ENCODE measurements at places on chromosomes 2 and 18. TPM values are rescaled to one million over a fixed set of nuclear protein-coding genes. Genes with fewer than 3 reads are reported as not detected.

DNA sequence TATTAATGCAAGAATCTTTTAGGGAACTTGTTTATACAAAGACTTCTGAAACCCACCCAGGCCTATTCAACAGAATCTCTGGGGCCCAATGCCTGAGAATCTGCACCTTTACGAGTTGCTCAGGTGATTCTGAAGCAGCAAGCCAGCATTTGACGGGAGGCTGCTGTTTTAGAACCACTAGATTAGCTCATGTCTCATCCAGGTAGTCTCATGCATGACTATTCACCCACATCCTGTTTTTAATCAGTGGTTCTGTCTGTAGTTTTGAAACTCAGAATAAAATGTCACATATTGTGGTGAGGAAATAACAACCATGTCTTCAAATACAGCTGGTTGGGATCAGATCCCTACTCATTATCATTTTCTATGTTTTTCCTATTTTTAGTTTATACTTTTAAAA lies 39.5 kb downstream of the CYTIP start:
- no peaks in the 10 kb centered on the region for H3K4me1 ChIP-seq
- no peak overlapping the region for H3K4me3 ChIP-seq
- no peaks in the 10 kb centered on the region for H3K36me3 ChIP-seq
- no peak overlapping the region for H3K27ac ChIP-seq

DNA sequence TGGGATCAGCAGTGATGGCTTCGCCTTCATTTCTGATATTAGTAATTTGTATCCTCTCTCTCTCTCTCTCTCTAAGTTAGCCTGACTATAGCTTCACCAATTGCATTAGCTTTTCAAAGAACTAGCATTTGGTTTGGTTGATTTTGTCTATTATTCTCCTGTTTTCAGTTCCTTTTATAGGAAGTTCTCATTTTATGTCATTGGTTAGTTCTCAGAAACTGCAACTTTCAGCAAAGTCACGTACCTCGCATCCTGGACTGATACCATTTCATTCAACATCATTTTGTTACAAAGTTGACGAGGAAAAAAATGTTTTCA lies 450.8 kb downstream of the EIPR1 start:
- peaks cover 2% of the 10 kb centered on the region for H3K36me3 ChIP-seq
- H3K4me1 ChIP-seq = peaks cover 20% of the 10 kb centered on the region
- DNase-seq = no peak
- H3K27me3 ChIP-seq = no peaks in the 10 kb centered on the region

- peaks cover 28% of the 10 kb centered on the region for H3K36me3 ChIP-seq
- no peaks in the 10 kb centered on the region for H3K27me3 ChIP-seq
- H3K4me3 ChIP-seq = peak overlapping the region; percentile 90
Measured at GRCh38 chr2:101002562-101003277, 631 bp downstream of the RPL31 start.

- peak overlapping the region; percentile 49 for H3K27ac ChIP-seq
- H3K36me3 ChIP-seq = no peaks in the 10 kb centered on the region
- no peak overlapping the region for H3K4me3 ChIP-seq
- peaks cover 86% of the 10 kb centered on the region for H3K4me1 ChIP-seq
- H3K27me3 ChIP-seq = no peaks in the 10 kb centered on the region
- DNase-seq = no peak
Measured at GRCh38 chr2:168528469-168528868, 72.4 kb downstream of the CERS6 start.

DNA sequence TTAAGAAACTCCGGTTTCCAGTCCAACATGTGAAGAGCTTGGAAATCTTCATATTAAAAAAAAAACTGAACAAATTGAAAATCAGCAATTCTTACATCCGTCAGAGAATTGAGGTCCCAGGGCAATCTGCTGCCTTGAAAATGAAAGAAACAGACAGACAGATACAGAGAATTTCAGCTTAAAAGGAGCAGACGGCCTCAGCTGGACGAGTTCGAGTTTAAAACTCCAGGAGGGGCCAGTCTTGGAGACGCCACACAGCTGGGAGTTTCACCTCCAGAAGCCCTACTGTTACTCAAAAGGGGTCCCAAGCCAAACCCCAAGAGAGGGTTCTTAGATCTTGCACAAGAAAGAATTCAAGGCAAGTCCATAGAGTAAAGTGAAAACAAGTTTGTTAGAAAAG lies 226.5 kb upstream of the ARL4C start:
- H3K27me3 ChIP-seq = no peaks in the 10 kb centered on the region
- H3K4me3 ChIP-seq = no peak overlapping the region
- H3K36me3 ChIP-seq = no peaks in the 10 kb centered on the region
- no peak overlapping the region for H3K27ac ChIP-seq
- H3K4me1 ChIP-seq = peaks cover 11% of the 10 kb centered on the region
- no peak for DNase-seq

- H3K36me3 ChIP-seq = peaks cover 1% of the 10 kb centered on the region
- no peaks in the 10 kb centered on the region for H3K27me3 ChIP-seq
- no peak for DNase-seq
Measured at GRCh38 chr2:239324456-239324855, 76.4 kb downstream of the HDAC4 start.

GRCh38 chr18:8478166-8478967 lies 130.9 kb upstream of the RAB12 start:
- H3K4me3 ChIP-seq = no peak overlapping the region
- H3K4me1 ChIP-seq = no peaks in the 10 kb centered on the region
- no peaks in the 10 kb centered on the region for H3K36me3 ChIP-seq
- H3K27ac ChIP-seq = no peak overlapping the region
- peaks cover 30% of the 10 kb centered on the region for H3K27me3 ChIP-seq

The CNOT9 gene
- total RNA-seq = 32.3 TPM

The EML6 gene
- 1.1 TPM for total RNA-seq

The FBXO15 gene
- total RNA-seq = 0.92 TPM

All from chondrocyte (in vitro differentiated cells).